ENCODE measurements at places on chromosomes 6 and 20. TPM values are rescaled to one million over a fixed set of nuclear protein-coding genes. Genes with fewer than 3 reads are reported as not detected.

ECT2L gene
- 0.19 TPM for total RNA-seq

TRIM10 gene
- 0.12 TPM for total RNA-seq

PPP1R18 gene
- total RNA-seq: 134 TPM

ELOVL2 gene
- 0.81 TPM for total RNA-seq

SKIC2 gene
- 90.3 TPM for total RNA-seq

FAM83B gene
- total RNA-seq: not detected

- no peak overlapping the region for H3K27ac ChIP-seq
- H3K36me3 ChIP-seq: no peaks in the 10 kb centered on the region
- no peaks in the 10 kb centered on the region for H3K4me1 ChIP-seq
- no peak for DNase-seq
- no peak overlapping the region for H3K4me3 ChIP-seq
These were observed 23.0 kb downstream of the ZNF217 start for GRCh38 chr20:53570446-53571276.

DNA sequence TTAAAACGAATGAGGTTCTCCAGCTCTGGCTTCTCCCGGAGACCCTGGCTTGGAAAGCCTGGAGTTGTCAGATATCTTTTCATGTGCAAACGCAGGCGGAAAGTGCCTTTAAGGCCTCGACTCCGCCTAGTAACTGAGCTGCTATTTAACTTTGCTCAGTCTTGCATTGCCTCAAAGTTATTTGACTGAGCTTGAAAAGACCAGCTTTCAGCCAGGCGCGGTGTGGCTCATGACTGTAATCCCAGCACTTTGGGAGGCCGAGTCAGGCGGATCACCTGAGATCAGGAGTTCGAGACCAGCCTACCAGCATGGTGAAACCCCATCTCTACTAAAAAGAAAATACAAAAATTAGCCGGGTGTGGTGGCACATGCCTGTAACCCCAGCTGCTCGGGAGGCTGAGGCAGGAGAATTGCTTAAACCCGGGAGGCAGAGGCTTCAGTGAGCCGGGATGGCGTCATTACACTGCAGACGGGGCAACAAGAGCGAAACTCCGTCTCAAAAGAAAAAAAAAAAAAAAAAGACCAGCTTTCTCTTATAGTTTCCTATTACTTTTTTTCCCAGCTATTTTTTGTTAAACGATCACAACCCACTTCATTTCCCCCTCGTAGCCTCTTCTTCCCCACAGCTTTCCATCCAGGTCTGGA, 1.9 kb downstream of the GCNT2 start:
- DNase-seq: peak; percentile 45
- H3K36me3 ChIP-seq: no peaks in the 10 kb centered on the region
- peak overlapping the region; percentile 32 for H3K27ac ChIP-seq
- no peak overlapping the region for H3K4me3 ChIP-seq
- H3K4me1 ChIP-seq: peaks cover 3% of the 10 kb centered on the region

DNA sequence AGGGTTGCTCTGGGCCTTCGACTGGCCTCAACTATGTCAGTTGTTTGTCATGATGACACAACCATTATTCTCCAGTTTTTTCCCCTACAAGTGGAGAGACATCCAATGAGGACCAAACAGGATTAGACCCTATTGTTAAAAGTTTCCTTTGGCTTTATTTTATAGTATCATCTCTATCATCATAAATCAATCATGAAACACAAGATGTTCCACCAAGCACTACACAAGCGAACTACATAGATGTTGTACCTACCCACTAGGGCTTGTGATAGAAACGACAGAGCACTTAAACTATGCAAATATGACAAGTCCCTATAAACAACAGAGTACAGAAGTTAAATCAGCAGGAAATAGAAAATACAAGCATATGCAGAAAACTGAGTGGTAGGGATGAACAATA, 422.5 kb upstream of the MARCKS start:
- DNase-seq: no peak
- H3K27ac ChIP-seq: no peak overlapping the region
- no peaks in the 10 kb centered on the region for H3K4me1 ChIP-seq
- H3K36me3 ChIP-seq: no peaks in the 10 kb centered on the region
- H3K4me3 ChIP-seq: no peak overlapping the region

- peak within 1 kb of the TSS; percentile 97 for H3K27ac ChIP-seq
- no peaks in the 10 kb centered on the region for H3K36me3 ChIP-seq
- DNase-seq: peak; percentile 55
- peak within 1 kb of the TSS; percentile 88 for H3K4me3 ChIP-seq
- no peaks in the 10 kb centered on the region for H3K27me3 ChIP-seq
- H3K4me1 ChIP-seq: no peaks in the 10 kb centered on the region
These were observed at the start of gene METTL24 for GRCh38 chr6:110357664-110358552. TSS of gene METTL24 (minus strand) at chr6:110358349. CDS start at chr6:110358272, 77 bp downstream.

DNA sequence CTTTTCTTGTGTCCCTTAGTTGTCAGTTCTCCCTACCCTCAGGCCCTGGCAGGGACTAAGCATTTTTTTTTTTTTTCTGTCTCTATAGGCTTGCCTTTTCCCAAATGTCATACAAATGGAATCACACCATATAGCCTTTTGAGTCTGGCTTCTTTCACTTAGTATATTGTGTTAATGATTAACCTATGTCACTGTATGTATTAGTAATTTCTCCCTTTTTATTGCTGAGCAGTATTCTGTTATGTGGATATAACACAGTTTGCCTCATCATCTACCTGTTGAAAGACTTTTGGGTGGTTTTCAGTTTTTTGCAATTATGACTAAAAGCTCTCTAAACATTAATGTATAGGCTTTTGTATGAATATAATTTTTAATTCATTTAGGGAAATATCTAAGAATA, 16.0 kb upstream of the FBXO30 start:
- H3K27ac ChIP-seq: no peak overlapping the region
- H3K27me3 ChIP-seq: no peaks in the 10 kb centered on the region
- H3K4me1 ChIP-seq: no peaks in the 10 kb centered on the region
- no peak overlapping the region for H3K4me3 ChIP-seq

DNA sequence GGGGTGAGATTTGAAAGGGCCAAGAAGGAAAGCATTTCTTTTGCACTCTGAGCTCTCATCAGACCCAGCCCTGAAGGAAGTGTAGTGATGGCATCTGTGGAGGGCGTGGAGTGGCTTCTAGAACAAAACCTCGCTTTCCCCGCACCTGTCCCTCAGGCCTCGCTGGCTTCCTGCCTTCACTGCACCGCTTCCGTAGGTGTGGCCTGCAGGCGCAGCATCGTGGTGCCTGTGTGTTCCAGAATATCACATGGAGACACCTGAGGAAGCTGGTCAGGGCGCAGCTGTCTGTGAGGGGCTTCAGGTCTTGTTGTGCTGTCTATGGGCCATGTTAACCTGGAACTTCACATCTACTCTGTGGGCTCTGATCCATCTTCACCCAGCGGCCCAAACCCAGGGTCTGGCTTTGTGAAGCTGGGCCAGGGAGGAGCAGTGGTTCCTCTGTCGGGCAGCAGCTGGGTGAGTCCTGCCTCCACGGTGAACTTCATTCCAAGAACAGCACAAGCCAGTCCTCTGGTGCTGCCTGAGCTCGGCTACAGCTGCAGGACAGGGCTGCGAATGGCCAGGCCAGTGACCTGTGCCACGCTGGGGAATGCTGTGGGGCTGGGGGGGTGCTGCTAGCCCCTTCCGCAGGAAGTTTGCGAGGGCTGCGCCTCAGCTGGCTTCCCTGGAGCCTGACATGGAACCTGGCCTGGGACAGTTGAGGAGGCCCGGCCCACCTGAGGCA, 40.9 kb downstream of the DSTN start:
- H3K36me3 ChIP-seq: peaks cover 2% of the 10 kb centered on the region
- H3K27ac ChIP-seq: peak overlapping the region; percentile 14
- H3K4me1 ChIP-seq: no peaks in the 10 kb centered on the region
- H3K4me3 ChIP-seq: no peak overlapping the region

- H3K27me3 ChIP-seq: no peaks in the 10 kb centered on the region
- H3K27ac ChIP-seq: peak overlapping the region; percentile 74
- H3K4me1 ChIP-seq: peaks cover 4% of the 10 kb centered on the region
- no peak overlapping the region for H3K4me3 ChIP-seq
- no peaks in the 10 kb centered on the region for H3K36me3 ChIP-seq
- no peak for DNase-seq
These were observed 63.6 kb downstream of the EDN1 start for GRCh38 chr6:12353731-12354130.

DNA sequence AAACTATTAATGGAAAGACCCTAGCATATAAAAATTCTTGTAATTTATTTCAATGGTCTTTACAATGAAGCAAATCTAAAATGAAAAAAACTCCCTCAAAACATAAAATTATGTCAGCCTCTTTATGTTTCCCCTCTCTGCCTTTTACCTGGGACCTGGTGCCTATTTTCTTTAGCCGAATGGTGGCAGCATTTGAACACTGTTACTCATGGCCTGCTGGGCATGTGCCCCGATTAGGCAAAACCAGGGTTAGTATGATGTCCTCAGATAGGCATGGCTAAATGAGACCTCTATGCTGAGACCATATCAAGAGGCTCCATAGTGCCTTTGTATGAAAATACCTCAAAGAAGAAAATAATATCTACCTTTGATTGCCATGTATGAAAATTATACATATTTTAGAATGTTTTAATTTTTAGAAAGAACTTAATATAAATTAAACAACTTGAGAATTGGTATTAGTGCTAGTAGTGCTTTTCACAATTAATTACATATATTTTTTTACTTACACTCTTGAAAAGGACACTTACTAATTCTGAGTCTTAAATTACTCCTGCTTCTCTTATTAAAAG, 22.5 kb upstream of the C6orf58 start:
- no peaks in the 10 kb centered on the region for H3K4me1 ChIP-seq
- no peak overlapping the region for H3K27ac ChIP-seq
- no peak for DNase-seq
- H3K4me3 ChIP-seq: no peak overlapping the region

DNA sequence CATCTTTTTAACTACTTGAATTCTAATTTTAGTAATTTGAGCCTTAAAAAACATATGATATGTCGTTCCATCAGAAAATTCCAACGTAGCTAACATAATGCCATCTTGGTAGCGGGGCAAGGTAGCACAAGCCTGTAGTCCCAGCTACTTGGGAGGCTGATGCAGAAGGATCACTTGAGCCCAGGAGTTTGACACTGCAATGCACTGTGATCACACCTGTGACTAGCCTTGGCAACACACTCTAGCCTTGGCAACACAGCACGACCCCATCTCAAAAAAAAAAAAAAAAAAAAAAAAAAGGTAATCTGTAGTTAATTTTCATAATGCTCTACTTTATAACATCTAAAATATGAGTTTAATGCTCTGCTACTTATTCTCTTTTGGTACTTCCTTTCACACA, 6.7 kb downstream of the BCLAF1 start:
- H3K27me3 ChIP-seq: no peaks in the 10 kb centered on the region
- no peak overlapping the region for H3K4me3 ChIP-seq

GRCh38 chr6:69988458-69989126, 122.2 kb downstream of the COL19A1 start:
- H3K4me1 ChIP-seq: no peaks in the 10 kb centered on the region
- no peaks in the 10 kb centered on the region for H3K27me3 ChIP-seq
- H3K27ac ChIP-seq: no peak overlapping the region
- H3K4me3 ChIP-seq: no peak overlapping the region
- DNase-seq: no peak

DNA sequence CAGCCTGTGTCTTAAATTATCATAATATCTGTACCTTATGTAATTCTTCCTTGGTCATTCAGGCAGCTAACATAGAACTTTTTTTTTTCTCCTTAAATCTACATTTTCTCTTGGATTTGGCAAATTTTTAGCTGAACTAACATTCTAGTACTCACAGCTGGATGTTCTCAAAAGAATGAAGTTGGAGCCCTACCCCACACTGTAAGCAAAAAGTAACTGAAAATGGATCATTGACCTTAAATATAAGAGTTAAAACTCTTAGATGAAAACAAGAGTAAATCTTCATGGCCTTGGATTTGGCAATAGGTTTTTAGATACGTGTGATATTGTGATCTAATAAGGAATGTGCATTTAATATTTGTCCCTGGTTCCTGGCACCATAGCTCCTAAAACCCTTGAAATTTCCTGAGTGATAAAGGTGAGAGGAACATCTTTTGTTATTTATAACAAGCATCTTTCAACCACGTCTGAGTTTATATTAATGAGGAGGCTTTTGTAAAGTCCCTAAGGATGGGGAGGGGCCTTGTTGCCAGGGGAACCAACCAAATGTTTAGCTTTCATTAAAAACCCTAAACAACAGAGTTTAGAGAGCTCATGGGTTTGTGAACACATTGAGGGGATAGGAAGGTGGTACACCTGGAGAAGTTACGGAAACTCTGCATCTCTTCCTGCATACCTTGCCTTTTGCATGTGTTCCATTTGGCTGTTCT, 106.1 kb upstream of the ADGRF4 start:
- H3K27me3 ChIP-seq: no peaks in the 10 kb centered on the region
- no peaks in the 10 kb centered on the region for H3K36me3 ChIP-seq
- H3K27ac ChIP-seq: no peak overlapping the region

GRCh38 chr6:33696548-33697518, 14.7 kb downstream of the UQCC2 start:
- H3K27ac ChIP-seq: no peak overlapping the region
- H3K36me3 ChIP-seq: no peaks in the 10 kb centered on the region
- no peak overlapping the region for H3K4me3 ChIP-seq
- H3K4me1 ChIP-seq: no peaks in the 10 kb centered on the region
- DNase-seq: no peak

DNA sequence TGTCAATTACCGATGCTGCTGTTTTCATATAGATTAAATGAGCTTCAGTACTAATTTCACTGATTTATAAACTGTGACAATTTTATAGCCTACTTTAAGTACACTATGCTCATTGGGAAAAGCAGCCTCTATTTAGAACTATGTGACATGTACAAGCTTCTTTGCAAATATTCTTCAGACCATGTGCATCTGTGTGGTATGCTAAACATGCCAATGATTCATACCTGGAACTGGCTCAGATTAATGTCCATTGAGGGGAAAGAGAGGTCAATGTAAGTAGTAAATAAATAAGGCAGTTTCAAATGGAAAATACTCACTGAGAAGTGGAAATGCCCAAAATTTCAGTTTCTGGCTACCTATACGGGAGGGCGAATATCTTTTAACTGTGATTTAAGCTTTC, 777.7 kb downstream of the C6orf118 start:
- no peak overlapping the region for H3K4me3 ChIP-seq
- no peak overlapping the region for H3K27ac ChIP-seq
- no peaks in the 10 kb centered on the region for H3K4me1 ChIP-seq
- no peaks in the 10 kb centered on the region for H3K27me3 ChIP-seq
- DNase-seq: no peak
- no peaks in the 10 kb centered on the region for H3K36me3 ChIP-seq

DNA sequence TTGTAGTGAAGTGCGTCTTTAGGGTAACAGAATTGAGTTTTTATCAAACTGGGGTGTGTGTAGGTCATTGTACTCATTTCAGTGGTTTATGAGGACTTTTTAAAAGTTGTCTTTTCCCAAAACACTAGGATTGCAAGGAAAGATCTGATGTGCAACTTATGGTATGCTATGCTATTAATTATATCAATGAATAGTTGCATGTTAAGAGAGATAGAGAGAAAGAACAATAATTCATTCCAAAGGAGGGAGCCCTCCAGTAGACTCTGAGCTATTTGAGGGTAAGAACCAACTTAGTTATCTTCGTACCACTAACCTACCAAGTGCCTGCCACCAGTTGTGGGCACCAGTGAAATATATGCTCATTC, 117.1 kb downstream of the RNF144B start:
- no peak overlapping the region for H3K27ac ChIP-seq
- H3K27me3 ChIP-seq: no peaks in the 10 kb centered on the region
- H3K36me3 ChIP-seq: no peaks in the 10 kb centered on the region
- DNase-seq: no peak
- no peak overlapping the region for H3K4me3 ChIP-seq
- no peaks in the 10 kb centered on the region for H3K4me1 ChIP-seq

GRCh38 chr6:170087941-170088581, 202.8 kb downstream of the DLL1 start:
- DNase-seq: peak; percentile 73
- no peaks in the 10 kb centered on the region for H3K27me3 ChIP-seq
- no peaks in the 10 kb centered on the region for H3K36me3 ChIP-seq
- H3K27ac ChIP-seq: no peak overlapping the region
